ENCODE measurements at places on chromosomes 6 and 20. TPM values are rescaled to one million over a fixed set of nuclear protein-coding genes. Genes with fewer than 3 reads are reported as not detected.

The PROKR2 gene
- not detected for total RNA-seq

The TP53INP2 gene
- total RNA-seq, result 2.4 TPM

The HRH3 gene
- not detected for total RNA-seq

The MMP24 gene
- total RNA-seq, result 0.11 TPM

The SF3B5 gene
- total RNA-seq, result 68.0 TPM

The MOG gene
- total RNA-seq, result not detected

The SRMS gene
- not detected for total RNA-seq

The PTK6 gene
- total RNA-seq, result under 0.01 TPM

The CBFA2T2 gene
- total RNA-seq, result 4.1 TPM

The DPPA5 gene
- total RNA-seq, result not detected

The DCDC2 gene
- total RNA-seq, result not detected

The STMN3 gene
- 0.76 TPM for total RNA-seq

The PSORS1C1 gene
- total RNA-seq, result 4.0 TPM

The SLA2 gene
- total RNA-seq, result not detected

The FOXF2 gene
- under 0.01 TPM for total RNA-seq

The PERP gene
- total RNA-seq, result 19.0 TPM

The FAM83B gene
- total RNA-seq, result not detected

The HSPA1L gene
- 1.5 TPM for total RNA-seq

The KCNK17 gene
- total RNA-seq, result 0.09 TPM

The BEND6 gene
- under 0.01 TPM for total RNA-seq

The LY6G6F gene
- total RNA-seq, result not detected

The HLA-DRB1 gene
- not detected for total RNA-seq

The IMPG1 gene
- not detected for total RNA-seq

The ZHX3 gene
- total RNA-seq, result 8.3 TPM

The MYLK4 gene
- 0.87 TPM for total RNA-seq

The CDSN gene
- not detected for total RNA-seq

The EFCAB8 gene
- under 0.01 TPM for total RNA-seq

The BTBD3 gene
- total RNA-seq, result 151 TPM

The WFDC5 gene
- not detected for total RNA-seq

The HLA-DRB5 gene
- not detected for total RNA-seq

All from dermis lymphatic vessel endothelial cell (primary cell).